ENCODE measurements at places on chromosomes 11 and 22.

DNA sequence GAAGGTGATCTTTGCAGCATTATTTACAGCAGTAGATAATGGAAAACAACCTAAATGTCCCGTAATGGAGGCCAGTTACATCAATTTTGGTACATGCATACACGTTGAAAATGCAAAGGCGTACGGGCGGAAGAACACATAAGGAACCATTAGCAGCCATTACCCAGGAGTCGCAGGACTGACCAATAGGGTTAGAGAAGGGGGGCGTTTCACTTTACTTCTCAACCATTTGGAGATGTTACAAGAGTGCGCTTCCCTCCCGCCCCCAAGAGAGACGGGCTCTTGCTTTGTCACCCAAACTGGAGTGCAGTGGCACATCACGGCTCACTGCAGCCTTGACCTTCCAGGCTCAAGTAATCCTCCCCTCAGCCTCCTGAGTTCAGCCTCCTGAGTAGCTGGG is 52.8 kb upstream of the SLC35C1 start:
- DNase-seq: no peak

- no peak for DNase-seq
These were observed 15.9 kb upstream of the HYLS1 start for GRCh38 chr11:125871391-125872137.

DNA sequence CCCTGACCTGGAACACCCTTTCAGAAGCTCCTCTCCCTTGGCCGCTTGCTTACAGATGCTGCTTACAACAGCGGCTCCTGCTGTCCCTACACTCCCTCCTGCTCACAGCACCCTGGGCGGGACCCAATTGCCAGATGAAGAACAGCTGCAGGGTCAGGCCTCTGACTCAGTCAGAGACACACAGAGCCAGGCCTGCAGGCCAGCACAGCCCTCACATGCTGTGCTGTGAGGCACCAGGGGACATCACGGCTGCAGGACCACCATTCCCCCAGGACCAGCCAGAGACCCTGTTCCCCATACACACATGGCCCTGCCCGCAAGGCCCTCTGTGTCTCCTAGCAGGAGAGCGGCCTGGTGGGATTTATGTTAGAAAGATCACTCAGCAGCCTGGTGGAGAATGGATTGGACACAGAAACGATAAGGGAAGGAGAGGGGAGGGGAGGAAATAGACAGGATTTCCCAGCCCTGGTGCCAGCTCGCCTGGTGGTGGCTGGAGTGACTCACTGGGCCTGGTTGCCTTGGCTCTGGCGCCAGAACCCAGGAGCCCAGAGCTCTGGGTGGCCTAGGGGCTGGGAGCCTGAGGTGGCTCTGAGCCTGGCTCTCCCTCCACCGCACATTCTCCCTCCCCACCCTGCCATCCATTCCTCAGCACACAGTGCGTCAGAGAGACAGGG is 6.7 kb downstream of the CAPN5 start:
- DNase-seq: no peak

- DNase-seq: no peak
These were observed 7.0 kb downstream of the RPL3 start for GRCh38 chr22:39312410-39312809.

DNA sequence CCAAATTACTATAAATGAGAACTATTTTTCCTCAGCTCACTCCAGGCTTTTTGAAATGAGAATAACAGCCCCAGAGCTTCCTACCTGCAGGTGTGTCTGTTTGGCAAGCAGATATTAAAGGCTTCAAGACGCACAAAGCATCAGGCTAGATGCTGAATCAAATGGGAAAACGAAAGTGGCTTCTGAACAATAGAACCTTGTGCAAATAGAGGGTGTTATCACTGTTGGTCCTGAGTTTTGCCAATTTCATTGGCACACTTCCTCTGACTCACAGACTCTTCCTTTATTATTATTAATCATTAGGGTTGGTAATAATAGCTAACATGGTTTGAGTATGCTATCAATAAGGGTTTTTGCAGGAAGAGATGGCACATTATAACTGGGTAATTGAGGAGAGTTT is 13.4 kb downstream of the SYT13 start:
- no peak for DNase-seq

Measured in activated CD4-positive, CD25-positive, alpha-beta regulatory T cell (primary cell).